ENCODE measurements at places on chromosomes 3 and 15.

GRCh38 chr15:41879321-41879845 lies 14.5 kb downstream of the SPTBN5 start:
- no peak for DNase-seq

DNA sequence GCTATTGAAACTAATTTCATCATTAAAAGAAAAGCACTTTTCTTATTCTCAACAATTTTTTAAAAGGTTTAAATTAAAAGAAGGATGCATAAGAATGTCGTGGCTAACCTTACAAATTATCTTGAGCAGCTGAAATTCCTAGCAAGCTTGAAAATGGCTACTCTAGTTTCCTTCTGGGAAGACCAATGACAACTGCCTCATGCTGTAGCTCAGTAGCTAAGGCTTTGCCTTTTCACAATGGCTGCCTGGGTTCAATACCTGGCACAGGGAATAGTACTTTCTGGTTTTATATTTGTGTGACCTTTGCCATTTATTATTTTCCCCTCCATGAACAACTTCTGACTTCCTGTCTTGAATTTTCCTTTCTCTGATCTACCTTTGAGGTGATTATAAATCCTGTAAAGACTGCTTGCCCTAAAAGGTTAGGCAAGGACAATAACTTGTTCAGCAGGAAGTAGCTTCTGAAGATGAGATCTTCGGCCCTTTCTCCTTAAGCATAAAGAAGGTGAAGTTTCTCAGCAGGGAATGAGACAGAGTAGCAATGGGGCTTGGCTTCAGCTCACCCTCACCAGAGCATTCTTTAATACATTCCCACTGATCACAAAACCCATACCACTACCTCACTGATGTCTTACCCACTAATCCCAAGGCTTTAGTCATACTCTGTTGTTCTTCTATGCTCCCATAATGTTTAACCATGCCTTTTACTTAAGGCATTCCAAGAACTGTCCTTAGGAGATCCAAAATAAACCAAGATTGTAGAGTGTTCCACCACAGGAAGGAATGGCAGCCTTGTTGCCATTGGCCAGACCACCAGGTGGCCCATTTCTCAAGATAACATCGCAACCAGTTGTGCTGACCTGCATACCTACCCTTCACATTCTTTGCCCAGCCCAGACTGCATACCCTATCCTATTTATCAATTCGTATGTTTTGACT lies 276.8 kb downstream of the ULK4 start:
- no peak for DNase-seq

DNA sequence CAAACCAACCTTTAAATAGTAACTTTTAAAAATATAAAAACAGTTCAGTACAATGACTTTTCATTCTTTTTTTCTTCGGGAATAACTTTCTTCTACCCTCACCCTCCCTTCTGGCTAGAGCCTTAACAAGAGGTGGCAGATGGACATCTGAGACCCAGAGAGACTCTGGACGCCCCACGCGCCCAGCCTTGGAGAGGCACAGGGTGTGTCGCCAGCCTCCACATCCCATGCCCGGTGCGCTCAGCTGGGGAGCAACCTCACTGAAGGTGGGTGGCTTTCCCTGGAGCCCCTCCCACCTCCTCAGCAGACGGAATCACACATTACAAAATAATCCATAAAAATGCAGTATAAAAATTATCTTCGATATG lies 49.5 kb downstream of the TLE3 start:
- DNase-seq = no peak

GRCh38 chr15:63022181-63022580 lies 20.4 kb upstream of the TPM1 start:
- no peak for DNase-seq

DNA sequence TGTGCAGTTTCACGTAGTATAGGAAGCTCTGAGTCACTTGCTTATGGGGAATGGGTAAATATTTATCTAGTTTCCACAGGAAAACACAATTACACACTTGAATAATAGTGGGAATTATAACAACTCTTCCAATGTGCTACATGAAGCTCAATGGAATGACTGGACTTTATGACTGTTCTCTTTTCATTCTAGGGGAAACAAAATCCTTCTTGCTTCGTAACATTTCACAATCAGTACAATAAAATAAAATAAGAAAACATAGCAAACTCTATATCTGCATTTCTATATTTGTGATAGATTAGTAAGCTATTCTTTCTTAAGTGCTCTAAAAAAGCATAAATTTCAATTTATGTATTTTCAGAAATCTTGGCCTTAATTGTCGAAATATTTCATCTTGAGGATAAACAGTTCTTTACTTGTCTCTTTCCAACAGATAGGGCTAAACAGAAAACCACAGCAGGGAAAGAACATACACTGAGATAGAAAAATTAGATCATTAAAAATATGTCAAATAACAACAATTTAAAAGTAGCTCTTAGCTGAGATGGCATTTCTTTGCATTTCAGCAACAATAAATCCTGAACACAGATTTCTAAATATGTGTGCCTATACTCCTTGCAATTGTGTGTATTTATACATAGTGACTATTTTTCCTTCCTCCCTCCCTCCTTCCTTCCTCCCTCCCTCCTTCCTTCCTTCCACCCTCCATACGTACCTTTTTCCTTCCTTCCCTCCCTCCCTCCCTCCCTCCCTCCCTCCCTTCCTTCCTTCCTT lies 395.5 kb upstream of the KCNMB2 start:
- DNase-seq = no peak

DNA sequence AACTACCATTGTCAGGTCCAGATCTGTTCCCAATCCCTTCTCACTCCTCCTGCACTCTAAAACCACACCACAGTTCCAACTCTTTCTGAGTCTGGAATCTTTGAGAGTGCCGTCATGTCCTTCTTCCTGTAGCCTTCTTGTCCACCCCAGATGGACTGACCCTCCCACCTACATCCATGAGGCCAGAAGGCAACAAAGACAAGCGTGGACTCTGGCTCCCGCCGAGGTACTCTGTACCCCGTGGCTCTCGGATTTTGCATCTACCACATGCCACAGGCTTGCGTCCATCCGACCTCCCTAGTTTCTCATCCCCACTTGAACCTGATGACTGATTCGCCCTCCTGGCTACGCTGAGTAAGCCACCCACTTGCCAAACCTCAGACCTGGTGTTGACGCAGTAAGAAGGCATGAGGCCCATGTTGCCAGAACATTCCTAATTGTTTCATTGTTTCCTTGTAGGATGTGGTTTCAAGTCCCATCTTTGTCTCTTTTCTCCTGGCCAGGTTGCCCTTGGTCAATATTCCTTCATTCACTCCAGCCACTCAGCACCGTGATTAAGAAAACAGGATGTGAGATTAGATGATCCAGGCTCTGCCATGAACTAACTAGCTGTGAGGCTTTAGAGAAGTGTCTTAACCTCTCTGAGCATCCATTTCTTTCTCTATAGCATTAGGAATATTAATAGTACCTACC lies 1.1 kb upstream of the ZBTB38 start:
- DNase-seq = no peak

DNA sequence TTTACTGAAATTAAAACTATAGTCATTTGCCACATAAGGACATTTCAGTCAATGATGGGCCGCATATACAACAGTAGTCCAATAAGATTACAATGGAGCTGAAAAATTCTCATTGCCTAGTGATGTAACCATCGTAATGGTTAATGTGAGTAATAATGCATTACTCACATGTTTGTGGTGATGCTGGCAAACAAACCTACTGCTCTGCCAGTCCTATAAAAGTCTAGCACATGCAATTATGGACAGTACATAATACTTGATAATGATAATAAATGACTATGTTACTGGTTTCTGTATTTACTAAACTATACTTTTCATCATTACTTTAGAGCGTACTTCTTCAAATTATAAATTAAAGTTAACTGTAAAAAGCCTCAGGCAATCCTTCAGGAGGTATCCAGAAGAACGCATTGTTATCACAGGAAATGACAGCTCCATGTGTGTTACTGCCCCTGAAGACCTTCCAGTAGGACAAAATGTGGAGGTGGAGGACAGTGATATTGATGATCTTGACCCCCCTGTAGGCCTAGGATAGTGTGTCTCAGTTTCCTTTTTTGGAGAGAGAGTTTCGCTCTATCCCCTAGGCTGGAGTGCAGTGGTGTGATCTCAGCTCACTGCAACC lies 102.7 kb downstream of the ATP1B3 start:
- DNase-seq = no peak
